Fibroblast of gingiva (primary cell): ENCODE measurements at places on chromosomes 12 and 14.

- peak; percentile 14 for DNase-seq
These were observed 170.7 kb downstream of the NOVA1 start for GRCh38 chr14:26427097-26427496.

DNA sequence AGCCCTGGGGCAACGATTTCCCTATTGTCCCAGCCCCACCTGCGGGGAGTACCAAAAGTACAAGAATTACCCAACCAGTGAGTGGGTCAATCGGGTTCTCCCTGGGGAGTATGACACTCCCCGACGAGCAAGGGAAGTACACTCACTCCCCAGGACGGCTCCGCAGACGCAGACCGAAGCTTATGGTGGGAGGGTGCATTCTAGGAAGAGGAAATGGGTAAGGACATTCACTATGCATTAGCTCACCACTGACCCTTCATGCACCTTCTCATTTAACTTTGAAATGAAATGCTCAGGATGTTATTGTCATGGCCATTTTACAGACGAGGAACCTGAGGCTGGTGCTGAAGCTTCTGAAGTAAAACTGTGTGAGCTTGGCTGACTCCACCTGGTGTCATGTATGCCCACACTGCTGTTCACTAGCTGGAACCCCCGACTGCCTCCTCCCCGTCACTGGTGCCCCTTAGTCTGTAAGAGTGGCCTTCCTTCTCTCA, 45.8 kb upstream of the TMED10 start:
- DNase-seq: peak; percentile 60

- DNase-seq: peak; percentile 8
These were observed 47.8 kb downstream of the SLC41A2 start for GRCh38 chr12:104910196-104910840.

DNA sequence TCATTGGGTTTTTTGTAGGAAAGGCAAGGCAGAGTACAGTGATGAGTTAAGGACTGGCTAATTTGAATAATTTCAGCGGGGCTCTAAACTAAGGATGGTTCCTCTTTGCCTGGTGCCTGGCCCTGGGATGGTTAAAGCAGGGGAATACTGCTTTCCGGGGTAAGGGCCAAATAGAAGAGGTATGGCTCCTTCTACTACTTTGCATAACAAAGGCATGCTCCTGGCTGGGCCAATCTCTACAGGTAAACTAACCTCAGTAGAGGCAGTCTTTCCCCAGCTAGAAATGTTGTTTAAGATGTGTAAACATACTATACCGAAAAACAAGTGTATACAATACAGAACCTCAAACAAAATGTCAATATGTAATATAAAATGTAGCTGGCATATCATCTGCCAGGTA, 1239.0 kb downstream of the SLC16A7 start:
- DNase-seq: no peak

GRCh38 chr14:96597680-96598079, 95.5 kb downstream of the PAPOLA start:
- no peak for DNase-seq

GRCh38 chr12:59808317-59808910, 212.6 kb downstream of the SLC16A7 start:
- DNase-seq: peak; percentile 40

- no peak for DNase-seq
These were observed 1885.8 kb upstream of the SEL1L start for GRCh38 chr14:83419420-83419819.

DNA sequence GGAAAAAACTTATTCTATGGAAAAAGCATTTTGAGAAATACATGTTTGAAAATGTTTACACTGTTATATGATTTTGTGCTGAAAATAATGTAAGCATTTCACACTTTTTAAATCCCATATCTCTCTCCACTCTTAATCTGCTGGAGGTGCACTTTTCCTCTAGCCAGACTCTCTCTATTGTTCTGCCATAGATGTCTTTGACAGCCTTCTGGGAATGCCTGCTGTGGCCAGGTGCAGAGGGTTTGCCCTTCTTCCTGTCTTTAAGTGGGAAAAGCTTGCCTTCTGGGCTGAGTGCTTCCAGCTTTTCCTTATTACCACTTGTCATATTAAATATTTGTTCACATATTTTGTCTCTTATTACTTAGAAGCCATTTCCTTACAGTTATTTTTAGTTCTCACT, 60.1 kb upstream of the PPM1H start:
- DNase-seq: no peak

DNA sequence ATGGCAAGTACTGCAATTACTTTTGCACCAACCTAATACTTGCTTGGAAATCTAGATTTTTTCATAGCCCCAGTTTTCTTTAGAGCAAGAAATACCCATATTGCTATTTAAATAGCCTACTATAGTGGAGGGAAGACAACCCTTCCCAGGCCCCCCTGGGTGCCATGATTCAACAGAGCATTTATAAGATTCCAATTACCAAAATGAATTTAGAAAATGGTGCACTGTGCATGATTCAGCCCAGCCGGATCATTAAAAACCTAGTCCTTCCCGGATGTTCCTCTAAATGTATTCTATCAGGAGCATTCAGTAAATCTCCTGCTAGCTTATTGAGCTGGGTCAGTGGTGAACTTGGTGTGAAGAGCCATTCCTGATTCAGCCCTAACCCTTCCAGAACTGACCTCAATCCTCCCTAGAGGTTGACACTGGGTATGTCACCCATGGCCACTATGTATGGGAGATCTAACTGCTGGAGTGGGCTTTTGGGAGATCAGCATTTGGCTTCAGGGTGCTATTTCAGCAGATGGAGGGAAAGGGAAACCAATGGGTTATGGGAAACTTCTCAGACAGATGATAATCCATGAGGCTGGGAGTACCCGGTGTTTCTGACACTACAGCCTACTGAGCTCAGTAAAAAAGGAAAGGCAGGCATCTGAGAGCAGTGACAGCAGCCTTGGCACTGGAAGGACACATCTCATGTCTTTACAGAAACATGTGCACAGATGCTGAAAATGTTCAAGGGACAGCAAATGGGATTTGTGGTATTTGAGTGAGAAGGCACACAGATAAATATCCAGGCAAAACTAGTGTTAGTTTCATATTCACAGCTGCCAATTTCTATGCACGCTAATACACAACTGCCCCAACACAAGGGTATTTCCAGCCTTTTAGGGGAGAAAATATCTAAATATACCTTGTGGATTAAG, 258.9 kb downstream of the DPF3 start:
- no peak for DNase-seq

DNA sequence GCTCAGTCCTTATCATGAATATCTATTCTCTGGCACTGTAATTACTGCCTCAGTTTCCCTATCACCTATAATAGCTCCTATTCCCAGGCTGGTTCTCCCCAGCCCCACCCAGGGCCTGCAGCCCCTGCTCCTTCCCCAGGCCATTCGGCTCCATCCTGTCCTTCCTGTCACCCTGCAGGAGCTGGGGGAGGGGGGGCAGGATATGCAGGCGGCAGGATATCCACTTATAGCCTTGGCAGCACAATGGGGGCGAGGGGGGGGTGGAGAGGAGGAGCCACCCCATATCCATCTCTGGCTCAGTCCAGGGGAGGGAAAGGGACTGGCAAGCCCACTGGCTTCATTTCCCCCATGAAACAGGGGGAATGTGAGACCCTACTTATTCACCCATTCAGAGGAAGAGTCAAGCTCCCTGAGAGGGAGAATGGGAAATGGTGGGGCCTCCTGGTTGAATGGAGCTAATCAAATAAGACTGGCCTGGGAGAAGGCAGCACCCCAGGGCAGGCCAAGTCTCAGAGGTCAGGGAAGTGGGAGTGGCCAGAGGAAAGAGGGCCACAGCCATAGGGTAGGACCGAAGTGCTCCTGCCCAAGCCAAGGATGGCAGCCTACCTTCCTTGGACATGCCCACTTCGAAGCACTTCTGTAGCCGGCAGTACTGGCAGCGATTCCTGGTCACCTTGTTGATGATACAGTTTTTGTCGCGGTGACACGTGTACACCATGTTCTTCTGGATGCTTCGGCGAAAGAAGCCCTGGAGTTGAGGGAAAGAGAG, 7.8 kb upstream of the ITGB7 start:
- DNase-seq: no peak
